Choroid plexus epithelial cell (primary cell): ENCODE measurements at places on chromosomes 12 and 14.

DNA sequence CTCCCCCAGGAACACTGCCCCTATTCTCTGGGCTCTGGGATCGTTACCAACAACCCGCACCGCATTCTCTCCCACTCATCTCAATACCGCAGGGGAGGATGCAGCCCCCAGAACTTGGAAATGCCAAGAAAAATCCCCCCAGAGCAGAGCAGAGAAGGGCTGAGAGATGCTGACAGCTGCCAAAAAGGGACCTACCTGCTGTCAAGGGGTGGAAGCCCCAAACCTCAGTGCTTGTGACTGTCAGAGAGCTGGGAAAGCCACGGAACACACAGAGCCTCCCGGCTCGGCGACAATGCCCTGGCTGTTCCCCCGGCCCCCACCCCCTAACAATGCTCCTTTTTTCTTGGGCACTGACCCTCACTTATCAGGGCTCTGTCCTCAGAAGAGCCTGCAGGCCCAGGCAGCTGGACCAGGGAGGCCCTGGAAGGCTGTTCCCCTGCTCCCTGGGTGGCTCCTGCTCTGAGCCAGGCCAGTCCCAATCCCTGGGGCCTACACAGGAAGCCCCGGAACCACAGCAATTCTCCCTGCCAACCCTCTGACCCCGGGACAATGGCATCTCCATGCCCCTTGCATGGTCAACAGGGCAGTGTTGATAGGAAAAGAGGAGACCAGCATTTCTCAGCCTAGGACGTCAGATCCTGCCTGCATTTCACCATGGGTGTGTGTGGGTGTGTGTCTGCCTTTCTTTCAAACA, 78.9 kb downstream of the ITPK1 start:
- DNase-seq, result peak; percentile 39

DNA sequence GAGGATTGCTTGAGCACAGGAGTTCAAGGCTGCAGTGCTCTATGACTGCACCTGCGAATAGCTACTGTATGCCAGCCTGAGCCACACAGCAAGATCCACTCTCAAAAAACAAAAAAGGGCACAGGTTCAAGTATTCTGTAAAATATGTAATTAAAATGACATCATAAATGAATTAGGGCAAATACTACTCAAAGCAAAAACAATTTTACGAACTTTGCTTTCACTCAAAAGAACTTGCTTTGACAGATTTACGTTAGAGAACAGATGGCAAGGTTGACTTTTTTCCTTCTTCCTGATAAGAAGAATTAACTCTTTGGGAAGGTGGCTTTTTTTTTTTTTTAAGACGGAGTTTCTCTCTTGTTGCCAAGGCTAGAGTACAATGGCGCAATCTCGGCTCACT, 44.0 kb upstream of the EAPP start:
- no peak for DNase-seq

DNA sequence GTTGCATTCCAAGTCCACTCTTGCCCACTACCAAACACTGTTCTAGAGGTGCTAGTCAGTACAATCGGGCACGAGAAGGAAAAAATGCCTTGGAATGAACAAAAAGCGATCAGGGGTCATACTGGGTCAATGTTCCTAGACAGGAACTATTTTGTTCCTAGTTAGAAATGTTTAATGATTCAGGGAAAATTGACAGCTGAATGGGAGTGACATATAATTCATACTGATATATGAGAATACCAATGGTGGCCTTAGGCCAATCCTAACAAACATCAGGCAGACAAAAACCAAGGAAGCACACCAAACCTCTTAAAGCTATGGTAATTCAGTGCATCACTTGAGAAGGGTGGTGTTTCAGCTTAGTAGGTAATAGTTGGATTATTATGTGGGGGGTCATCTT, 51.1 kb downstream of the ANAPC7 start:
- DNase-seq, result no peak

DNA sequence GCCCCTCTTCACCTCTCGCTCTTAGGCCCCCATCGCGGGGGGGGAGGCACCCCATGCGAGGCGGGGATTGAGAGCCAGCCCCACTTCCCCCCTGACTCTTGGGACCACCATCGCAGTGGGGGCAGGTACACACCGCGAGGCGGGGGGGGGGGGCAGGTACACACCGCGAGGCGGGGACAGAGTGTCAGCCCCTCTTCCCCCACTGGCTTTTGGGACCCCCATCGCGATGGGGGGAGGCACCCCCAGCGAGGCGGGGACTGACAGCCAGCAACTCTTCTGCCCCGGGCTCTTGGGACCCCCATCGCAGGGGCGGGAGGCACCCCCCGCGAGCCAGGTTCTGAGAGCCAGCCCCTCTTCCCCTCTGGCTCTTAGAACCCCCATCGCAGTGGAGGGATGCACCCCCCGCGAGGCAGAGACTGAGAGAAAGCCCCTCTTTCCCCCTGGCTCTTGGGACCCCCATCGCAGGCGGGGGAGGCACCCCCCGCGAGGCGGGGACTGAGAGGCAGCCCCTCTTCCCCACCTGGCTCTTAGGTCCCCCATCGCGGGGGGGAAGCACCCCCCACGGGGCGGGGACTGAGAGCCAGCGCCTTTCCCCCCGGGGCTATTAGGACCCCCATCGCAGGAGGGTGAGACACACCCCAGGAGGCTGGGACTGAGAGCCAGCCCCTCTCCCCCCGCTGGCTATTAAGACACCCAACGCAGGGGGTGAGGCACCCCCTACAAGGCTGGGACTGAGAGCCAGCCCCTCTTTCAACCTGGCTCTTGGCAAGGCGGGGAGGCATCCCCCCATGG, 196.5 kb upstream of the PZP start:
- DNase-seq, result no peak

DNA sequence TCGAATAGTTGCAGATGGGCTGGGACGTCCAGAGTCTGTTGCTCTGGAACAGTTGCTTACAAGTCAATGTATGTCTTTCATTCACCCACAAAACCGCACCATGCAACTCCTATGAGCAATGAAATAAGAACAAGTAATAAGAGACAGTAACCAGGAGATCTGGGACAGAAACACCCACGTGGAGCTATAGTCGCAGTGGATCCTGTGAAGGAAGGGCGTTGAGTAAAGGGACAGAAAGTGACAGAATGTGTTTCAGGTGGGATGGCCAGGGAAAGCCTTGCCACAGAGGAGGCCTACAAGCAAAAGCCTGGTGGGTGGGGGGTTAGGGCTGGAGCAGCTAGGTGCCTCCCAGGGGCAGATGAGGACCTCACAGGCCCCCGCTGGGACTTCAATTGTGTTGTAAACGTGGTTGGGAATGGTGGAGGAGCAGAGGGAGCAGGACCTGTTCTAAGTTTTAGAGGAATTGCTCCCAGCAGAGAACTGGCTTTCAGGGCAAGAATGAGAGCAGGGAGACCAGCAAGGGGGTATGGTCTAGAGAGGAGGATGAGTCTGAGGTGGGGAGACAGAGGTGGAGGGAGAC, 86.7 kb upstream of the FZD10 start:
- DNase-seq, result no peak

DNA sequence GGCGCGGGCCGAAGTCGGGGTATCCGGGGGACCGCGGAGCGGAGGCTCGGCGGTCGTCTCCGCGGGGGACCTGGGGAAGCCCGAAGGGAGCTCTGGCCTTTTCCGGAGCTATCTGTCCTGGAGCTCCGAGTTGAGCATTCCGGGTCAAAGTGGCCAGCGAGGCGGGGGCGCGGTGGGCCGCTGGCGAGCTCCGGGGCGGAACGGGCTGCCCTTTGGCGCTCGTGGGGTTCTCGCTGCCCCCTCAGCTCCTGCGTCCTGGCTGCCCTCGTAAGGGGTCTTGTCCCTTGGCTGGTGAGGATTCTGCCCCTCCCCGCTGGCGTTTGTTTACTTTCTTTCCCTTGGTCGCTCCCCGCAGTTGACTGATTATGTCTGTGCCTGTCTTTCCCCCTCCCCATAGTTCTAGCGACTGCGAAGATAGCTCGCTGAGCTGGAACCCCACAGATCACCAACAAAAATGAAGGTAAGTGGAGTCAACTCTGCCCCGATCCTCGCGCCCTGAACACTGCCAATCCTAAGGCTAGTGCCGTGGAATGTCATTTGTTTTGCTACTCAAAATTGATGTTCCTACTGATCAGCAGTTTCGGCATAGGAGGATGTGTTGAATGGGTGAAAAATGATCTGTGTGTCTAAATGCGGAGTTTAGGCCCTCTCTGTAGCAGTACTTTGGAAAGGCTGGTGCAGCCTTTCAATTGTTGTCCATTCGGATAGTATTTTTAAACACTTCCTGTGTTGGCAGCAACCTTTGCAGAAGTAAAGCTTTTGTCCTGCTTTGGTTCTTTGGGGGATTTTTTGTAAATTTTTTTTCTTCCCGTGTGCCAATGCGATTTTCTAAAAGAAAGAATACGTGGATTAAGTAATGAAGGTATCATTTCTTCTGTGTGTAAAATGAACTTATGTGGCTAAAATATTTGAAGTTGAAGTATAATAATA, 1.3 kb downstream of the ARID4A start:
- peak; percentile 26 for DNase-seq

DNA sequence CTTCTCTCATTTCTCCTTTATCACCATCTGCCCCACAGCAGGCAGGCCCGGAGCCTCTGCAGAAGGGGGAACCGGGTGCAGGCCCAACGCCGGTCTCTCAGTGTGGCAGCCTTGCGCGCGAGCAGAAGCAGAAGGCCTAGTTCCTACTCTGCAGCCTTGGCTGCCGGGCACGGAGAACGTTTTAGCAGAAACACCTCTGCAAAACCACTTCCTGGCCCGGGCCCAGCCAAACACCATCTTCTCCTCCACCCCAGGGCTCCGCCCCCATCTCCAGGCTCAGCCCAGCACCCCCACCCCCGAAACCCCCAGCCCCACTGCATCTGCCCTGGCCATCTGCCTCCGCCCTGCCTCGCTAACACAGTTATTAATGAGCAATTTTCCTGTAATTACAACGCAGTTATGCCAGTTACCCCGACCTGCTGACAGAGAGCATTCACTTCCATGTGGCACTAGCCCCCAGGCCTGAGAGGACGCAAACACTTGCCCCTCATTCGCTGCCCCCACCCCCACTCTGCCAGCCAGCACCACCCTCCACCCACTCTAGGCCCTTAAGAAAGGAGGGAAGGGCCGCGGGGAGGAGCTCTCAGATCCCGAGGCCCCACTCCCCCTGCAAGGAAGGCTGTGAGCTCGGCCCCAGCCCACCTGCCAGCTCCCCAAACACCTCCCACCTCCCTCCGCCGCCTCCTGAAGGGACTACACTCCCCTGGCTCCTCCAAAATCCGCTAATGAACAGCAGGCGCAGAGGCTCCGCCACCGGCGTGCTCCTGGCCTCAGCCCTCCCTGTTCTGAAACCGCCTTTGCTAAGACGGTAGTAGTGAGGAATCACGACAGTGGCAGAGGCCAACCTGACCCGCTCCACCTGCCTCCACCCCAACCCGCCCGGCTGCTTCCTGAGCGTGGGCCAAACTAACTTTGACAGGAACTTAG, 44.7 kb upstream of the FBRSL1 start:
- no peak for DNase-seq

- DNase-seq, result peak; percentile 30
Observed at GRCh38 chr14:71410578-71411284, 503.5 kb downstream of the PCNX1 start.

DNA sequence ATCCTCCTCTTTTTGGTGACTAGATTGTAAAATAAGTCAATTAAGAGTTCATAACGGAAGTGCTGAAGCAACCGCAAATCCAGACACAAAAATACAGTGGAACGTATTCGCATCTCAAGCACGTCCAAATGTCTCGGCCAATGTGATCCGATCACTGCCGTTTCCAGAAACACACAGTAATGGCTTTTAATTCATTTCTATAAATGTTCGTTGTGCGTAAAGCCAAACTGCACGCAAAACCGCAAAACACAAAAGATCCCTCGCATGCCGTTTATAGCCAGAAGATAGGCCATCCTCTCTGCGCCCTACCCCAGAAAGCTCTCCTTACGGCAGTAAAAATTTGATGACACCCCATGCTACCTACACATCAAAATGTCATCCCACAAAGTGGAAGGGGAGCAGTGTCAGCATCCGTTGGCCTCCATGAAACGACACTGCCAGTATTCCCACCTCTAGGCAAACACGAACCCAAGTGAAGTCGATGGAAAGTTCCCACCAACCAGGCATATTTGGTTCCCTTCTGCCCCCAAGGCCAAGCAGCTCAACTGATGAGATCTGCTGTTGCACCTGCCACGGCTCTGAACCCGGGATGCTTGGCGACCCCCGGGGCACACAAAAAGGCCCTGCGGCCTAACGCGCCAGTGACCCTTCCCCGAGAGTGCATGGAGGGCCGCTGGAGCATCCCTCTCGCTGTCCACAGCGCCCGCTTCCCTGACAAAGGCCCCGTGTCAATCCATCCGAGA, 1.4 kb downstream of the HECTD4 start:
- DNase-seq, result no peak

DNA sequence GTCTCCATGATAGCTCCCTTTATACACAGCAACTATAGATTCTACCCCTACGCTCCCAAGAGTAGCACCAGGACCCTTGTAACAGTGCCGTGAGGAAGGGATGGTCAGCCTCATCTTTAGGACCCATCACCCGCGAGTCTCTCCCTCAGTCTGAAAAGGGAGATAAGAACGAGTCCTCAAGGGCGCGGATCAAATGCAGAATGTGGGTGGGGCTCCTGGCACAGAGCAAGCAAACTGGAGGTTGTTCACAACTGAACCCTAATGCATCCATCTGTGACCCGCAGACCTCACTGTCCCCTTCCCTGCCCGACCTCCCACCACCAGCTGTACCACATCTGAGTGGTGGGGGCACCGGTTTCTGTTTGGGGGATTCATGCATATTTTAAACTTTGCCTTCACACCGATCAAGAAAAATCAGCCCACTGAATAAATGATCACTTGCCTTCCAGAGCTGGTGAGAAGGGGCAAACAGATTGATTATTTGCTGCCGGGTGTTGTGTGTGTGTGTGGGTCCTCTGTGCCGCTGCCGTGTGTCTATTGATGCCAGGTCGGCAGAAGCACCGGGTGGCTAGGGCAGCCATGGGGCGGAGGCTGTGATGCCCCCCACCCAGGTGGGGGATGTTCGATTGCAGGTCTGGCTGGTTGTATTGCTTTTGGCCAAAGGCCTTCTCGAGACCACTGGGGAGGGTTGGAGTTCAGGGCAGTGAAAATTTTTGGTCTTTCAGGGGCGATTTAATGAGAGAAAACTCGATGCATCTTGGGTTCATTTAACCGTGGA, 35.7 kb upstream of the BEGAIN start:
- DNase-seq, result no peak

- no peak for DNase-seq
Observed at GRCh38 chr12:118038137-118038536, 21.6 kb downstream of the RFC5 start.

GRCh38 chr12:94753036-94753679, 102.8 kb upstream of the TMCC3 start:
- peak; percentile 15 for DNase-seq

- DNase-seq, result no peak
Observed at GRCh38 chr14:65506801-65507200, 94.3 kb downstream of the FUT8 start.

DNA sequence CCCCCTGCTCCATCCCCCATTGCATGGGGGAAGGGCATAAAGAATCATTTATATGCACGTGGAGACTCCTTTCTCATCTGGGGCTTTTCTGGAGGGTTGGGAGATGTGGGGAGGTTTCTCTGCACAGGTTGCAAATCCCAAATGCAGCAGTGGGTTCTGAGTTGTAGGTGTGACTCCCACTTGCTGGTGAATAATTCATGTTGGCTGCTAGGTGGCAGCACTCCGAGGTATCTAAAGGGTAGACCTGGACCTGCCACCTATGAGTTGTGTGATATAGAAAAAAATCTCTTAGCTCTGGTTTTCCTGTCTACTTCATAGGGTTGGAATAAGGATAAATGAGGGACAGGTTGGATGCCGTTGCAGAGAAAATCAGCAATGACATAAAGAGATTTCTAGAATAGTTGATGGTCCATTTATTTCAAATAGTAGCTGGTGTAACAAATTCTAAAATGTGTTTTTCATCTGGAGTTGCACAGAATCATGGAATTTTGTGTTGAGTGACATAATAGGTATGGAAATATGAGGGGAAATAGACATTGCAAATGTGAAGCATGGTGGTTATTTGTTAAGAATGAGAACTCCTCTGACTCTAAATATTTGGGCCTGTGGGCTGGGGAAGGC, 4.6 kb downstream of the MARCHF9 start:
- peak; percentile 55 for DNase-seq
